ENCODE measurements at places on chromosomes 2 and 18. TPM values are rescaled to one million over a fixed set of nuclear protein-coding genes. Genes with fewer than 3 reads are reported as not detected.
A peak's percentile ranks its signal among the peaks of the same experiment; 100 is the strongest.

The STPG4 gene
- 0.26 TPM for total RNA-seq

The EVX2 gene
- total RNA-seq, result 0.43 TPM

The NT5DC4 gene
- total RNA-seq, result not detected

The SERPINB13 gene
- total RNA-seq, result not detected

The MOGAT1 gene
- total RNA-seq, result not detected

The REEP1 gene
- total RNA-seq, result 12.3 TPM

The SULT1C2 gene
- 0.19 TPM for total RNA-seq

- H3K27me3 ChIP-seq, result no peaks in the 10 kb centered on the region
- no peak overlapping the region for H3K27ac ChIP-seq
- no peak overlapping the region for H3K4me3 ChIP-seq
- no peaks in the 10 kb centered on the region for H3K36me3 ChIP-seq
- peaks cover 35% of the 10 kb centered on the region for H3K4me1 ChIP-seq
These were observed 140.6 kb upstream of the NOSTRIN start for GRCh38 chr2:168661863-168662256.

GRCh38 chr2:85257970-85258605 is 69.7 kb downstream of the TGOLN2 start:
- H3K4me1 ChIP-seq, result peaks cover 76% of the 10 kb centered on the region
- peak overlapping the region; percentile 64 for H3K4me3 ChIP-seq
- H3K27ac ChIP-seq, result peak overlapping the region; percentile 94
- H3K36me3 ChIP-seq, result no peaks in the 10 kb centered on the region
- peaks cover 4% of the 10 kb centered on the region for H3K27me3 ChIP-seq
- DNase-seq, result no peak

GRCh38 chr2:217852555-217853211 is 150.1 kb downstream of the TNS1 start:
- peak overlapping the region; percentile 82 for H3K27ac ChIP-seq
- no peak overlapping the region for H3K4me3 ChIP-seq
- H3K4me1 ChIP-seq, result peaks cover 20% of the 10 kb centered on the region
- no peak for DNase-seq
- H3K36me3 ChIP-seq, result peaks cover 3% of the 10 kb centered on the region

DNA sequence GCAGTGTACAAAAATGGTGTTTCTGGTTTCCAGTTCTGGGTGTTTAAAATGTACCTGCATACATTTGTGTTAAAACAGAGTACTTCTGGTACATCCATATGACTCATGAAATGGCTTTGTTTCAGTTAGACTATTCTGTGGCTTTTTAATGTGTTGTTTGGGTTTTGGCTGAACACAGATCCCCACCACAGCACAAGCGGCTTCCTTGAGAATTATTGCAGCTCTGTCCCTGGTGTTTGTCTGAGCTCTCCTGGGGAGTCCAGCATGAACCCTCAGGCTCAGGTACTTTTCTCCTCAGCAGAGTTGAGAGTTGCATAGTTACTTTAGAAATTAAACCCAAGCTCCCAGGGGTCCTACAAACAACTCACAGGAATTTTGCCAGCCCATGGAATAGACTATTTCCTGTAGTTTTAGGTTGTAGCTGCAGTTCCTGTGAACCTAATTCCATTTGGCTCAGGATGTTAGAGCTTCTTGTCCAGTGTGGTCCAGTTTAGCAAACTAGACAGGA is 64.8 kb upstream of the EML6 start:
- no peaks in the 10 kb centered on the region for H3K27me3 ChIP-seq
- H3K27ac ChIP-seq, result peak overlapping the region; percentile 43
- H3K4me3 ChIP-seq, result no peak overlapping the region
- peaks cover 36% of the 10 kb centered on the region for H3K36me3 ChIP-seq
- no peaks in the 10 kb centered on the region for H3K4me1 ChIP-seq

GRCh38 chr2:69618362-69618761 is 25.2 kb downstream of the AAK1 start:
- H3K4me1 ChIP-seq, result no peaks in the 10 kb centered on the region
- H3K27me3 ChIP-seq, result no peaks in the 10 kb centered on the region
- no peak for DNase-seq
- no peak overlapping the region for H3K4me3 ChIP-seq

GRCh38 chr2:52918551-52918950 is 849.1 kb upstream of the CHAC2 start:
- no peak overlapping the region for H3K4me3 ChIP-seq
- H3K27me3 ChIP-seq, result no peaks in the 10 kb centered on the region
- H3K27ac ChIP-seq, result no peak overlapping the region
- H3K36me3 ChIP-seq, result no peaks in the 10 kb centered on the region
- no peaks in the 10 kb centered on the region for H3K4me1 ChIP-seq
- no peak for DNase-seq

DNA sequence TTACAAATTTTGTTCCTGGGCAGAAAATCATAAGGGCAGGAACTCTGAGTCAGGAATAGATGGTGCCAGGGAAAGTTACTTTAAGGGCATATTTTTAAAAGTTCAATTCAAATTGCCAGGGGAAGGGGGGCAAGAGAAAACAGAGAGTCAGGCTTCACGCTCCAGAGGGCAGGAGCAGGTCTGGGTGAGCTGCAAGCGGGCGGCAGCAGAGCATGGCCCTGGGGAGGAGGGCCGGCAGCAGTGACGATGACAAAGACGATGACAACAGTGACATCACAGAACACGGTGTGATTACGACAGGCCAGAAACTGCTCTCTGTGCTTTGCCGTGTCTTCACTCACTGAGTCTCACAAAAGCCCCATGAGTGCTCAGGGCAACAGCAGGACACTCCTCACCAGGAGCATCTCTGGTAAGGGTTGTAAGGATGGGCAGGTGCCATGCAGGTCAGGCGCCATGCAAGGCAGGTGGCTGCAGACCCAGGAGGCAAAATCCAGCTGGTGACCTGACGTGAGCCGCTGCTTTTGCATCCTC is 23.3 kb downstream of the CHST10 start:
- no peak overlapping the region for H3K4me3 ChIP-seq
- DNase-seq, result no peak
- H3K27me3 ChIP-seq, result no peaks in the 10 kb centered on the region
- no peak overlapping the region for H3K27ac ChIP-seq

DNA sequence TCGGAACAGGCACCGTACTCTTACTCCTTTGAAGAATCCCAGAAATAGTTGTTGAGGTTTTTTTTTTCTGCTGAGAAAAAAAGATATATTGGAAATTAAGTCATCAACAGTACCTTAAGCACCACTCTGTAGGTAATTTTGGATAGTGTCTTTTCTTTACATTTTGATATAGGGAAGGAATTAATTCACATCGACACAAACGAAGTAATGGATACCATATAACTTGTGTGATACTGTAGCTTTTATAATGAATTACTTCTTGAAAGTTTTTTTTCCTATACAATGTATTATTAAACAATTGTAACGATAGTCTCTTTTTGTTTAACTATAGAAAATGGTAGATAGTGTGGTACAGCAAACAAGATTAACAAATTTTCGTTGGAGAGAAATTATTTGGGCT is 1.5 kb upstream of the IKZF2 start:
- H3K36me3 ChIP-seq, result no peaks in the 10 kb centered on the region
- H3K4me3 ChIP-seq, result peak overlapping the region; percentile 95
- peaks cover 46% of the 10 kb centered on the region for H3K4me1 ChIP-seq
- DNase-seq, result no peak
- no peak overlapping the region for H3K27ac ChIP-seq

DNA sequence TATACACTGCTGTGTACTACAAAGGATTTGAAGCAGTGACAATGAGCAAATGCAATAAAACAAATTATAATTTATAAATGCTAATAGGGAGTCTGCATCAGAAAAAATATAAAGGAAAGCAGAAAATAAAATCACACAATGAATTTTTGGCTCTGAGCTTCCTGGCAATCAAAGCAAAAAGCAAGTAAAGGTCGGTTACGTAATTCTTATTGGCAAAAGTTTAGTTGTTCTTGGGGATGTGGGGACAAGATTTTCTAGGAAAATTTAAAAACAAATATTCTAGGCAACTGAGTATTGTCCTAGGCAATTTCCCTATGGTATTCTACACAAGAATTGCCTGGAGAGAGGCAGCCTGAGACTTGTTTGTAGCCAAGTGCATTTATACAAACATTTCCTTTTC is 1.8 kb downstream of the ORC2 start:
- no peaks in the 10 kb centered on the region for H3K27me3 ChIP-seq
- no peak for DNase-seq
- no peak overlapping the region for H3K27ac ChIP-seq

GRCh38 chr2:239110595-239111048 is 262.7 kb downstream of the TWIST2 start:
- no peak for DNase-seq
- no peaks in the 10 kb centered on the region for H3K4me1 ChIP-seq
- H3K4me3 ChIP-seq, result no peak overlapping the region

GRCh38 chr18:62741118-62741566 is 25.8 kb downstream of the PHLPP1 start:
- DNase-seq, result no peak
- peaks cover 43% of the 10 kb centered on the region for H3K4me1 ChIP-seq
- no peak overlapping the region for H3K4me3 ChIP-seq
- no peaks in the 10 kb centered on the region for H3K27me3 ChIP-seq
- H3K27ac ChIP-seq, result no peak overlapping the region

- no peaks in the 10 kb centered on the region for H3K36me3 ChIP-seq
These were observed 345.0 kb downstream of the NCKAP5 start for GRCh38 chr2:133223226-133223625.

DNA sequence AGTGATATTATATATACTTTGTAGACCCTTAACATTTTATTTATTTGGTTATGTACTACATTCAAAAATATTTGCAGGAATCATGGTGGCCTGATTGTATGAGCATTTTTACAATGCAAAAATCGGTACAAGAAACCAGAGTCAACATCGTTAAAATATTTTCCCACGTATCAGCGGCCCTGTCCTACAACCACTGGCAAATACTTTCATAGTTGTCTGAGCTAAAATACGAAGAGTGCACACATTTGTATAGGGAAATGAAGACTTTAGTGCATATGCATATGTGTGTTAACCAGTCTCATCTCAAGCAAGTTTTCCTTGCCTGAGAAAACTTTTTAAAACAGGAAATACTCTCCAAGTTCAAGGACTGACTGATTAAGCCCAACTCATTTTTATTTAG is 35.9 kb downstream of the CCDC102B start:
- H3K27ac ChIP-seq, result no peak overlapping the region
- no peaks in the 10 kb centered on the region for H3K27me3 ChIP-seq
- H3K36me3 ChIP-seq, result no peaks in the 10 kb centered on the region
- DNase-seq, result no peak

- no peak overlapping the region for H3K27ac ChIP-seq
- H3K4me1 ChIP-seq, result no peaks in the 10 kb centered on the region
- H3K36me3 ChIP-seq, result no peaks in the 10 kb centered on the region
These were observed 317.4 kb downstream of the SLC4A3 start for GRCh38 chr2:219944866-219945265.

GRCh38 chr2:142040556-142040955 is 90.3 kb downstream of the LRP1B start:
- no peak for DNase-seq
- H3K4me1 ChIP-seq, result peaks cover 5% of the 10 kb centered on the region
- no peak overlapping the region for H3K4me3 ChIP-seq
- no peaks in the 10 kb centered on the region for H3K27me3 ChIP-seq
- no peak overlapping the region for H3K27ac ChIP-seq

DNA sequence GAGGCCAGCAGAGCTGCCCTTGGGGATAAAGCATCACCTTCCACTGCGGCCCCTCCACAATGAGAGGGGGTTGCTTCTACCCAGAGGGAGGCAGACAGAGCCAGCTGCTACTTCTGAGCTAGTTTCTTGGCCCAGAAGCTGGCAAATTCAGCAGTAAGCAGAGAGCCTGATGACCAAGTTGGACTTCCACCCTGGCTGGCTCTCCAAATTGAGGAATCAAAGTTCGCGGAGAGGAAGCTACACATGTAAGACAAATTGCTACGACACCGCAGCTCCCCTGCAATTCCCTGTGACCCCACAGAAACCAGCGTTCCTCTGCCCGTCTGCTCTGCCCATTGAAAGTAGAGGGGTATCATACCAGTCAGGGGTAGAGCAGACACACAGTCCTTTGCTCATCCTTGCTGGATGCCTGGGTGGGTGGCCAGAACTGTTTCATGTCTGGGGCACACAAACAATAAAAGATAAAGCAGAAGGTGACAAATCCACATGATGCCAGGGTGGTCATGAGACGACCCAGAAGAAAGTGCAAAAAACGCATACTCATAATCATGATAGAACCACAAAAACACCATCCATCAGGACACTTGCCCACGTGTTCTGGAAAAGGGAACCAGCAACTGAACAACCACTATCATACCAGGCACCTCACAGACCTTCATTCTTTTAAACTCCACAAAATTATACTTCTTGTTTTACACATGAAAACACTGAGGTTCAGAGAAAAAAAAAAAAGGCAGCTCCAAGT is 5.4 kb downstream of the TFCP2L1 start:
- no peak overlapping the region for H3K4me3 ChIP-seq
- no peak overlapping the region for H3K27ac ChIP-seq
- H3K27me3 ChIP-seq, result peaks cover 41% of the 10 kb centered on the region
- no peak for DNase-seq

DNA sequence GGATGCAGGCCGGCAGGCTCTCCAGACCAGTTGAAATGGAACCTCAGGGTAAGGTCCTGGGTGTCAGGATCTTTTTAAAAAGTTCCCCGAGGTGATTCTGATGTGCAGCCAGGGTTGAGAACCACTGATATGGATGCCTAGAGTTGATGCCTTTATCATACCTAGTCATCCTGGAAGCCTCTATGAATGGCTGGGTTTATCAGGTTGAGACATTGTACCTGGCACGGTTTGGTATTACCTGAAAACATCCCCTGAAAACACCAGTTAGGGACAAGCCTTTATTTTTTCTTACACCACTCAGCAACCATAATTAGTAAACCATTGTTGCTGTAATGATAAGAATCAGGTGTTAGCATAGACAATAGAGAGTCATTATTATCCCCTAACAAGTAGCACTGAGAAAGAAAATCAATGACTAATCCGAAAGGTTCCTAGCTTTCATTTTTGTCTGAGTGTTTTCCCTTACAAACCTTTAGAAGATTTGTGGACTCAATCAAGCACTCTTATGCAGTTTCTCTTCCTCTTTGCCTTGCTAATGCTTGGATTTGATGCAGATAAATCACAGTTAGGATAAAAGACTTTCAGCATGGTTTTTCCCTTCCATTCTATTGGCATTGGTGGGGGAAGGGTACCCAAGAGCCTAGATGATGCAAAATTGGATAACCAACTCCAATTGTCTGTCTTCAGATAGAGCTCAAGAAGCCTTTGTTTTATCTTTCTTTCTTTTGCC is 116.5 kb upstream of the LYPD6 start:
- H3K4me3 ChIP-seq, result no peak overlapping the region
- H3K36me3 ChIP-seq, result no peaks in the 10 kb centered on the region
- H3K27ac ChIP-seq, result no peak overlapping the region
- no peaks in the 10 kb centered on the region for H3K27me3 ChIP-seq
- H3K4me1 ChIP-seq, result no peaks in the 10 kb centered on the region

DNA sequence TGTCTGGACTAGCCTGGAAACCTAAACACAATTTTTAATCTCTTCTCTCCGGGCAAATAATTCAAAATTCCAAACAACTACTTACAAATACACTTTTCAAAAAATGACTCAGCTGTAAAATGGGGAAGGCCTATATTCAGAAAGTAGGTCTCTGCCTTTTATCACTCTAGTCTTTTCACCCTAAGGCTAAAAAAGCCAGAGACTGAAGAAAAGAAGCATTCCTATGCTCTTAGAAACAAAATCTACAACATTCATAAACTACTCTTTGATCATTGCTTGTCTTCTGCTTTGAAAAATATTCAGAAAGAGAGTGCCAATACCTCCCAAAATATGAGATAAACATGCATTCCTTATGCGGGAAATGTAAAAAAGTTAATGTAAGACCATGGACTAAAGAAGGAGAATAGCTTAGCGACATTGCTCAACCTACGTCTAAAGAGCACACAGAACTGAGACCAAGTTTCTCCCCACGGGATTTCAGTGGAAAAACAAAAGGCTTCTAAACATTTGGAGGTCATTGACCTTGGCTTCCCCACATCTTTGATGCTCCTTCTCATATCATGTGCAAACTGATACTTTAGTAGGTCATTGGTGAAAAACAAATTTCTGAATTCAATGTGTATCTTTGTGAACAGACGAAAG is 74.4 kb upstream of the EPB41L3 start:
- H3K36me3 ChIP-seq, result no peaks in the 10 kb centered on the region
- peaks cover 11% of the 10 kb centered on the region for H3K4me1 ChIP-seq
- H3K4me3 ChIP-seq, result no peak overlapping the region
- no peak for DNase-seq
